Forelimb muscle (tissue), 1 donor: ENCODE measurements at places on chromosomes 4 and X. TPM values are rescaled to one million over a fixed set of nuclear protein-coding genes. Genes with fewer than 3 reads are reported as not detected.

The SFRP2 gene
- 35.7 TPM for polyA plus RNA-seq

The VBP1 gene
- 57.3 TPM for polyA plus RNA-seq

The OSTC gene
- 149 TPM for polyA plus RNA-seq

The SUPT20HL1 gene
- 0.10 TPM for polyA plus RNA-seq

The MAGEA12 gene
- polyA plus RNA-seq: not detected

The PABPC1L2A gene
- not detected for polyA plus RNA-seq

The GYPB gene
- 2.5 TPM for polyA plus RNA-seq

The NLGN4X gene
- 2.0 TPM for polyA plus RNA-seq

The PRICKLE3 gene
- 3.6 TPM for polyA plus RNA-seq

The FAT4 gene
- 14.2 TPM for polyA plus RNA-seq

The DAPP1 gene
- 2.3 TPM for polyA plus RNA-seq

The NDST4 gene
- polyA plus RNA-seq: 1.0 TPM

The MAGEA9B gene
- polyA plus RNA-seq: not detected

The PNMA6F gene
- polyA plus RNA-seq: not detected

The KLB gene
- 0.09 TPM for polyA plus RNA-seq

The NEIL3 gene
- 2.4 TPM for polyA plus RNA-seq

The CENPVL2 gene
- not detected for polyA plus RNA-seq

The INTS6L gene
- polyA plus RNA-seq: 11.1 TPM

The DIPK2B gene
- 24.2 TPM for polyA plus RNA-seq

The CYLC1 gene
- polyA plus RNA-seq: not detected

The MAGEC2 gene
- polyA plus RNA-seq: not detected

The EVC gene
- 14.8 TPM for polyA plus RNA-seq

The CXXC4 gene
- 1.8 TPM for polyA plus RNA-seq

The LRP2BP gene
- 6.5 TPM for polyA plus RNA-seq

The FGA gene
- not detected for polyA plus RNA-seq

The TCEAL3 gene
- polyA plus RNA-seq: 9.4 TPM

The IL9R gene
- not detected for polyA plus RNA-seq

The TMEM271 gene
- not detected for polyA plus RNA-seq

The C4orf51 gene
- polyA plus RNA-seq: not detected

The MND1 gene
- polyA plus RNA-seq: 3.5 TPM

The DRD5 gene
- polyA plus RNA-seq: 0.34 TPM

The GC gene
- polyA plus RNA-seq: not detected

The CSAG2 gene
- not detected for polyA plus RNA-seq

The GPC3 gene
- 288 TPM for polyA plus RNA-seq

The NXF2B gene
- polyA plus RNA-seq: not detected

The BCAP31 gene
- polyA plus RNA-seq: 74.1 TPM

The PDLIM5 gene
- polyA plus RNA-seq: 303 TPM

The MAGEC3 gene
- 0.53 TPM for polyA plus RNA-seq

The EVC2 gene
- polyA plus RNA-seq: 4.3 TPM

The MSANTD1 gene
- 1.2 TPM for polyA plus RNA-seq
